ENCODE measurements at places on chromosomes 6 and 20.
A peak's percentile ranks its signal among the peaks of the same experiment; 100 is the strongest.

- DNase-seq: no peak
These were observed 38.9 kb upstream of the NKX2-4 start for GRCh38 chr20:21436205-21436604.

GRCh38 chr20:20820104-20820503 is 107.7 kb upstream of the RALGAPA2 start:
- DNase-seq: no peak

- DNase-seq: no peak
These were observed 514 bp downstream of the ORC3 start for GRCh38 chr6:87590417-87590880.

GRCh38 chr20:50097843-50098242 is 15.1 kb downstream of the UBE2V1 start:
- DNase-seq: no peak

- no peak for DNase-seq
These were observed 157.4 kb upstream of the ZNF217 start for GRCh38 chr20:53750827-53751619.

GRCh38 chr6:170129691-170130171 is 161.1 kb downstream of the DLL1 start:
- DNase-seq: peak; percentile 69

GRCh38 chr6:99434702-99435530 is 9.8 kb upstream of the PNISR start:
- no peak for DNase-seq

- DNase-seq: no peak
These were observed 33.8 kb upstream of the NT5E start for GRCh38 chr6:85416049-85416448.

DNA sequence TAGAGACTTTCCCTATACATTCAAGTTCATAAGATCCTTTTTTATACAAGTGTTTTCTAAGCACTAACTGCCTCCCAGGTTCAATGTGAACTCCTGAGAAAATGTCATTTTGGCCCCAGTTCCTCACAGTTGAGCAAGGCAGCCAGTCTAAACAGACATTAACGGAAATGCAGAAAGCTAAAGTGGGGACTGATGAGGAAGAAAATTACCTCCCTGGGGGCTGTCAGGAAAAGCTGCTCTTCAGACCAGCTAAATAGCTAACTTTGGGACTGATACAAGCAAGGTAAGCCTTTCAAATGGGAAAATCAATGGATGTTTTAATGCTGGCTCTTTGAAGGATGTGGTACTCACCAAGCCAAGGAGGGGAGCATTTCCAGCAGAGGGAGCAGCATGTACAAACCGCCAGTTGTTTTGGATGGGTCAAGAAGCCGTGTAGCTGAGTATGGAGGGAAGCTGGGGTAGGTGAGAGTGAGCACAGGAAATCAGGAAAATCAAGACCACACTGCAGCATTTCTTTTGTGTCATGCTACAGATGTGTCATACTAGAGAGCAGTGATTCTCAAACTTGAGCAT is 180.8 kb upstream of the CHD6 start:
- no peak for DNase-seq

GRCh38 chr6:24323632-24324337 is 34.1 kb downstream of the DCDC2 start:
- no peak for DNase-seq

DNA sequence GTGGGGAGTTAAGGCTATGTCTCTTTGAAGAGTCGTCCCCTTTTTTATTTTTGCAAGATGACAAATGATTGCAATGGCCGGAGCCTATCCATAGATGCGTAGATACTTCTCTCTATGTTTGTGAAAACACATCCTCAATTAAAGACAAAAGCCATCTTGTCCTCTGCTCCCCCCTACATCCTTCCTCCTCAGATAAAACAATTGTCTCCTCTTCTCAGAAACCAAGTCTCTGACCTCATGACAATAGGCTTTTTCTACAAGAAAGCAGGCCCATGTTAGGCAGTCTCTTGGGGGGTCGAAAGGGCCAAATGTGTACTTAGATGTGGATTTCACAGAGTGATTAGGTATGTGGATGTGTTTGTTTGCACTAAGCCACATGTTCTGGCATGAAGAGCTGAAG is 51.1 kb upstream of the SSTR4 start:
- DNase-seq: no peak

- no peak for DNase-seq
These were observed 59.1 kb downstream of the SLC22A1 start for GRCh38 chr6:160180706-160181105.

- DNase-seq: no peak
These were observed 359.6 kb downstream of the RNF144B start for GRCh38 chr6:18746727-18747126.

DNA sequence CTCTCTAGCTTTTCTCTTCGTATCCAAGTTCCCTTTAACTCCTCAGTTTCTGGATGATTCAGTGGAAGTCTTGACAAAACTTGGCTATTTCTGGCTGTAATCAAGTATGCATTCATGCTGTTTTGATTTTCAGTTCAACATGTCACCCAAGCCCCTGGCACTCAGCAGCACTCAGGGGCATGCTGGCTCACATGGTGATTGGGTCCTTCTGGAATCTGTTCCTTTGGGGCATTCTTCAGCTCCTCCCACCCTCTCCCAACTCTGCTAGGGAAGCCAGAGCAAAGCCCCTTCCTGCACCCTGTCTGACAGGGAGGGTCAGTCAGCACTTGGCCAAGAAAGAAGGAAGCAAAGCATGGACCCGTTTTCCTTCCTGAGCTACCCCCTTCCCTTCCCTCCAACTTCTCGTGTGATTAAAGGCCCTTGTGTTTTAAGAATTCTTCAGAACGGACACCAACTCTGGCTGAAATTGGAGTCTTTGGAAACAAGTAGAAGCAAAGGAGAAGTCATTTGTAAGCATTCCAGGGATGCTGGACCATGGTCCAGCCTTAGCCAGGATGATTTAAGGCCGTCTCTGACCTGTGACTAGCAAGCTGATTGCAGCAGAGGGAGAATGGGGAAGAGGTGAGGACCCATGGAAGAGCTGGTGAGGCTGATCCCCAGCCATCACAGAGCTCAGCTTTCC is 7.1 kb downstream of the PLEKHG1 start:
- no peak for DNase-seq

DNA sequence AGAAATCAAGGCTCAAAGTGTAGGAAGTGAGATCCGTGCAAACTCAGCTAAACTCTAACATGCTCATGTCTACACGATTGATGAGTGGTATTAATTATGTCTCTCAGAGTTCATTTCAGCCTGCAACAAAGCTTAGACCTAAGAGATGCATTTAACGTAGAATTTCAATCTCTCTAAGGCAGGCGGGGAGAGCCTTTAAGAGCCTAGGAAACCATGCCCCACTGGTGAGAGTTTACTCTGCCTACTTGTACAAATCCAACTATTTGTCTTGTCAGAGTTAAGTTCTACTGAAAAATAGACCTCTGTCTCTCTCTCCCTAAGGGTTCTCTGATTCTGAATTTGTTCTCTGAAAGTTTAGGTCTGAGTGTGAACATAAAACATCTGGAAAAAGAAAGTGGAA is 100.9 kb downstream of the SPTLC3 start:
- DNase-seq: no peak

- DNase-seq: no peak
These were observed 570.0 kb downstream of the TBC1D32 start for GRCh38 chr6:120764312-120764711.

GRCh38 chr6:126949786-126950185 is 168.7 kb upstream of the RSPO3 start:
- no peak for DNase-seq

- no peak for DNase-seq
These were observed 113.0 kb downstream of the CHD6 start for GRCh38 chr20:41505184-41505583.

DNA sequence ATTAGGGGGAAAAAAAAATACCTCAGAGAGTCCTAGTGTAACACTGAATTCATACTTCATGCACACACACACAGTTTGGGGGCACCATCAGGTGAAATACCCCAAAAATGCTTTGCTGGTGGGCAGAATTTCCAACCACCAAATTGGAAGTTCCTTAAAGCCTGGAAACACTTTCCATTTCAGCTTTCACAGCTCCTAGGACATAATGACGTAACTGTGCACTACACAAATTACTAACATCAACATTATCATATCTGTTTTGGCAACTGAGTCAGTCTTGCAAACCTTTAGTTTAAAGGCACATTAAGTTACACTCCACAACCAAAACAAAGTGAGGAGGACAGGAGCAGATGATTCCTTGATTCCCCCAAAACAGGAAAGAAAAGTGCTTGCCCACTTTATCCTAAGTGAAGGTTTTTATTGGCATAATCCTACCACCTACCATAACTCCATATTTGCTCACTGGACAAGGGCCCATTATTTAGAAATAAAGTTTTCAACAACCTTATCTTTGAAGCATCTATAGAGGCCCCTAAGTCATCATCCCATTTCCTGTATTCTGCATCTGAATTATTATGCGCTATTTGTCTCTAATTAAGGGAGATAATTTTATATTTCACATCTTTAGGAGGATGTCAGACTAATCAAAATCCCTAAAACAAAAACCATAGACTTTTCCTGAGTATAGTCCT is 3.4 kb downstream of the MBOAT1 start:
- no peak for DNase-seq

DNA sequence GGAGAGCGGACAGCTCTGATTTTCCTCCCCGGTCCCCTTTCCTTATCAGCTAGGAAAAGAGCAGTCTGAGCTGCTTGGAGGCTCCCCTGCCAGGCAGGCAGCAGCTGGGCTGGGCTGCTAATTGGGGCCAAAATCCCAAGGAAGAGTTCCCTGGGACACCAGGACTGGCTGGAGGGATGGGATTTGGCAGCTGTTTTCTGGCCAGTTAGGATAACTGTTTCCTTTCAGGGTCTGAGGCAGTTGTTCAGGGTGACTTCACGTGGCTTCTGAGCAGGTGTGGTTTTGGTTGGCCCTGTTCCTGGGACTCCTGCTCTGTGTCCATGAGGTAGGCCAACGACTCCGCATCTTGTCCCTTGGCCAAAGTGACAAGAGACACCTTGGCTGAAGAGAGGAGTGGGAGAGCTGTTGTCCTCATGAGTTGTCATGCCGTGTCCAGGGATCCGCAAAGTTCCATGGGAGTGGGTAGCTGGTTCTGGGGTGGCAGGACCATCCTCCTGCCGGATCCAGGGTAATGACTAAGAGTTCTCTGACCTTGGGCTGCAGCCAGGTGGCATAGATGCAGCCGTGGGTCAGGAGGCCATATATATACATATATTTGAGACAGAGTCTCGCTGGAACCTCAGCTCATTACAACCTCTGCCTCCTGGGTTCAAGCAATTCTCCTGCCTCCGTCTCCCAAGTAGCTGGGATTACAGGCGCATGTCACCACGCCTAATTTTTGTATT is 21.2 kb downstream of the MRPS18A start:
- DNase-seq: no peak

- peak; percentile 57 for DNase-seq
These were observed 43.4 kb downstream of the TAF8 start for GRCh38 chr6:42093582-42094329.

DNA sequence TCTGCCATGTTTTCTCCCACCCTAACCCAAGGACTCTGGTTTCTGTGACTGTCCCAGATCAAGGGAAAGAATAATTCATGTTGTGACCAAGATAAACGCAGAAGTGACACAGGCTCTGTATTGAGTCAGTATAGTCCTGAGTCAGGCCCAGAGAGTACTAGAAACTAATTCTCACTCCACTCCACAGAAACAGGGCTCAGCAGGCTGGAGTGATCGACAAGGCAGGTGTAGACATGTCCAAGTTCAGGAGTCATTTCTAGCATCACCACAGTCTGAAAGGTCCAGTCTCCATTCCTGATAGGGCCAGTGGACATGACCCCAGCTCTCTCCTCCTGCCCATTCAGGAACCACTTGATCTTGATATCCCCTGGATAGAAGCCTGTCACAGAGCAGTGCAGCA is 2.7 kb downstream of the HLA-DOB start:
- DNase-seq: no peak

DNA sequence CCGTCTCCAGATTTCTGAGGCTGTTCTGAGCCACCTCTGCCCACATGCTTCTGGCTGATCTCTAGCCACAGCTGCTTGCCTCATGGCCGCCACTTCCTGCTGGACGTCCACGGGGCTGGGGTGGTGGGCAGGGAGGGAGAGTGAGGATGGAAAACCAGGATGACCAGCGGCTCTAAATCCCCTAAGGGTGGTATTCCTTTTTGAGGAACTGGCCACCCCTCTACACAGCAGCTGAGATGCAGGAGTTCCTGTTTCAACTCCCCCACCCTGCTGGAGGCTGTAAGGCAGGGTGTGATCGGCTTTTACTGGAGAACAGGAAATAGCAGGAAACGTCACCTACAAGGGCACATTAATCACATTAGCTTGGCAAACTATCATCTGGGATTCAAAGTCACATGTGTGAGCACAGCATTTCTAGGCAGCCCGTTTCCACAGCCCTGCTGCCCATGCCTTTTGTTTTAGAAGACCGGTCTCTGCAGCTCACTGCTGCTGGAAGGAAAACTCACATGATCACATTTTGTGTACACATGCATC is 181.6 kb upstream of the ECI2 start:
- peak; percentile 68 for DNase-seq

- peak; percentile 37 for DNase-seq
These were observed 125.4 kb downstream of the HIVEP1 start for GRCh38 chr6:12137480-12137879.

- no peak for DNase-seq
These were observed 2.8 kb upstream of the VSX1 start for GRCh38 chr20:25084626-25085187.

GRCh38 chr20:38152621-38153221 is 12.3 kb downstream of the TGM2 start:
- DNase-seq: peak; percentile 90

GRCh38 chr6:165223101-165223500 is 86.3 kb downstream of the C6orf118 start:
- DNase-seq: no peak

- DNase-seq: peak; percentile 84
These were observed 345.2 kb downstream of the GJA1 start for GRCh38 chr6:121780325-121781321.

GRCh38 chr6:110055387-110055735 is 77.2 kb downstream of the GPR6 start:
- DNase-seq: no peak

GRCh38 chr6:14882394-14883026 is 363.4 kb upstream of the JARID2 start:
- no peak for DNase-seq

- DNase-seq: no peak
These were observed 100.2 kb upstream of the HMGN3 start for GRCh38 chr6:79334674-79335073.

DNA sequence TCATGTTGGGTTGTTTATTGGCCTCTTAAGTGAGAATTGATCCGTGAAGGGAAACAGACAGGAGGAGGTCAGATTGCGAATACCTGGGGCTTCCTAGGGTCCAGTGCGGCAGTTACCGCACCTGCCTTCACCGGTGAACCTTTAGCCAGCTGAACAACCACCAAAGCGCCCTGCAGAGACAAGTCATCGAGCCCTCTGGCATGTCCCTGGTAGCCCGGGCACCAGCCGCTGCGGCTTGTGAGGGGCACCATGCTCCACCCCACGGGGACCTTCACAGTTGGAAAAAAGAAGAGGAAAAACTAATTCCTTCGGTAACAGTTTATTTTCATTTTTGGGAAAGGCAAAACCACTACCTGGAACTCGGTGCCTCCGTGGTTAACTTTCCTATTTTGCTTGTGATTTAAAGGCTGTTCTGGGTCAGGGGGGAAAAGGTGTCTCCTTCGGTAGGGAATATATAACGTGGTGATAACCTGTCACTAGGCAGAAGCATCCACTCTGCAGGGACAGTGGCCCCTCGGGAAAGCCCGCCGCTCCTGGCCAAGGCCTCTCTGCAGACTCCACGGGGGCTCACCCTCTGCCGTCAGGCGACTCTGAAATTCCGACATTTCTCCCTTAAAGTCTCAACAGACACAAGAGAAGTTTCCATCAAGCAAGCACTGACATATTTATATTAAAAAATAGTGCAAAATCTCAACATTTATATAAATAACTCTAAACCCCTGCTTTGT is 30.7 kb upstream of the ZBP1 start:
- no peak for DNase-seq
